ENCODE measurements at places on chromosomes 4 and X. TPM values are rescaled to one million over a fixed set of nuclear protein-coding genes. Genes with fewer than 3 reads are reported as not detected.

DNA sequence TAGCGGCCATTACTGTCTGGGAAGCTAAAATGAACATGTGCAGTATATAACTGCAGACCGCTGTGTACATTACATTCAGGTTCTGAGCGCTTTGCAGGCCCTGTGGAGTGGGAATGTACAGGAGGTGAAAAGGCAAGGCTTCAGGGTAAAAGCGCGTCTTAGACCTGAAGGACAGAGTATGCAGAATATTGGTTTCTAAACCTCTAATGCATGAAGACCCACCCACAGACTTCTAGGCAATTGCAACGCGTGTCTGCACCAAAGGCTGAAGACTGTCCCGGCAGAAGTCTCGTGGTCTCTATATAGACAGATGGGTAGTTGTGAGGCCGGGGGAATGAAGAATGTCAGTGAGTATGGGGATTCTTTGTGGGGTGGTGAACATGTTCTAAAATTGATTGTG is 5.4 kb downstream of the MAP7D2 start:
- no peak for DNase-seq

DNA sequence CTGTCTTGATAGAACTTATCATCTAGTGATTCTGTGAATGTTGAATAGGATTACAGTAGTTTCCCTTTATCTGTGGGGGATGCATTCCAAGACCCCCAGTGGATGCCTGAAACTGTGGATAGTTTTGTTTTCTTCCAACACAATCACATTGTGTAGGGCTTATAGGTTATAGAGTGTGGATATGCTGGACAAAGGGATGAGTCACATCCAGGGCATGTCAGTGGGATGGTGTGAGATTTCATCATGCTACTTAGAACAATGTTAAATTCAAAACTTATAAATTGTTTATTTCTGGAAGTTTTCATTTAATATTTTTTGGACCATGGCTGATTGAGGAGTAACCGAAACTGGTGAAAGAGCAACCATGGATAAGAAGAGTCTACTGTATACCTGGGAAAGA is 432.3 kb upstream of the ATOH1 start:
- no peak for DNase-seq

DNA sequence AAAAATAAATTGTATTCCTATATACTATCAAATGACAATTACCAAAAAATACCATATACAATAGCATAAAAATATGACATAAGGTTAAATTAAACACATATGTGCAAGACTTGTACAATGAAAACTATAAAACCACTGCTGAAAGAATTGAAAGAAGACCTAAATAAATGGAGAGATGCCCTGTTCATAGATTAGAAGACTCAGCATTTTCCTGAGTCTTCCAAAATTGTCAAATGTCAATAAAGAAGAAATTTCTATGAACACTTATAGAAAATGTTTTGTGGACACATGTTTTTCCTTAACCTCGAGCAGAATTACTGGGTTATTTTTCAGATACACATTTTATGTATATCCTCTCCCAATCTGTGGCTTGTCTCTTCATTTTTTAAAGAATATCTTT is 103.1 kb upstream of the DCLK2 start:
- DNase-seq, result no peak

IL13RA2 gene
- 0.74 TPM for total RNA-seq

- DNase-seq, result no peak
Measured at GRCh38 chr4:140344621-140345020, 28.8 kb upstream of the SCOC start.

GRCh38 chr4:40316782-40317635 is 18.1 kb upstream of the CHRNA9 start:
- DNase-seq, result no peak

DNA sequence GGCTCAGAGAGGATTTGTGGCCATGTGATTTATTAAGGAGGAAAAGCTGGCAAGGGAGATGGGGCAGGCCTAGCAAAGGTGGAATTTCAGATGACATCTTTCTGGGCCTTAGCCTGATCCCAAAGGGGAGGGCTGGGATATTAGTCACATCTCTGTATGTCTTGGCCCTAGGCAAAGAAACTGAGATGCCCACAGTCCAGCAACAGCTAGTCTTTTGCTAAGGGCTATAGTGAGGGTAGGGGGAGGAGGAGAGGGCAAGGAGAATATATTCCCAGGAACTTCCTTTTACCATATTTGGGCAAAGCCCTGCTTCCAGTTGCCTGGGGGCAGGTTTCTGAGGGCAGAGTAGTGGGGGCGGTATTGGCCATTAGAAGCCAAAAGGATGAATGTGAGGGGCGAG is 209.8 kb upstream of the NR3C2 start:
- no peak for DNase-seq

GRCh38 chr4:70426789-70427188 is 29.0 kb downstream of the OPRPN start:
- no peak for DNase-seq

DNA sequence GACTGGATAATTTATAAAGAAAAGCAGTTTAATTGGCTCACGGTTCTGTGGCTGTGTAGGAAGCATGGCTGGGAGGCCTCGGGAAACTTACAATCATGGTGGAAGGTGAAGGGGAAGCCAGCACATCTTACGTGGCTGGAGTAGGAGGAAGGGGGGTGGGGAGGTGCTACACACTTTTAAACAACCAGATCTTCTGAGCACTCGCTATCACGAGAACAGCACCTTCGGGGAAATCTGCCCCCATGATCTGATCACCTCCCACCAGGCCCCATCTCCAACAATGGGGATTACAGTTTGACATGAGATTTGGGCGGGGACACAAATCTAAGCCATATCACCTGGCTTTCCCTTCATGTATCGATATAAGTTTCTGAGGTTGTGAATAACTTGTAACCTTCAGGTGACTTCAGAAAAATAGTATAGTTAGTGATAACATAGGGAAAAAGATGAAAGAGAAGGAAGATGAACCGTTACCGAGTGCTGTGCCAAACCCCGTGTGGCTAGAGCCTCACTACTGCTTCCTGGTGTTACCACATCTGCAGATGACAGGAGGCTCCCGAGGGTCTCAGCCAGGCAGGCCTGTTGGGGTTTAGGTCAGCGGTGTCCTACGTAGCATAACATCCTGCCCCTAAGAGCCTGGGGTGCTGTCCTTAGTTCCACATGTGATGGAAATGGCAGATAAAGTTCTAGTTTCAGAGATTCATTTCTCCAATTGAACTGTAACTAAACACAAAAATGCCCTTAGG is 103.5 kb downstream of the TNIP2 start:
- DNase-seq, result no peak

DNA sequence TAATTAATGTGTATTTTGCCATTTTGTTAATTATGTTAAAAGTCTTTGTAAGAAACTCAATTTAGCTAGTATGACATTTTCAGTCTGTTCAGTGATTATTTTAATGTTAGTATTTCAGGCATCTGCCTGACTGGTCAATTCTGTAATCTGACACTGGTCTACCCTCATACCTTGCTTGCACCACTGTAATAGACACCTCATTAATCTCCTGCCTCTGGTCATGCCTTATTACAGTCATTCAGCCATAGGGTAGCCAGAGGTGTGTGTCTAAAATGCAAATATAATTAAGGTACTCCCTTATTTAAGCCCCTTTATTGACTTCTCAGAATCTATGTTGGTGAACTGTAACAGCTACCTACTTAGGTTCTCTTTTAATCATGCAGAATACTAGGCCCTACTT is 861.1 kb upstream of the IGFBP7 start:
- no peak for DNase-seq

DNA sequence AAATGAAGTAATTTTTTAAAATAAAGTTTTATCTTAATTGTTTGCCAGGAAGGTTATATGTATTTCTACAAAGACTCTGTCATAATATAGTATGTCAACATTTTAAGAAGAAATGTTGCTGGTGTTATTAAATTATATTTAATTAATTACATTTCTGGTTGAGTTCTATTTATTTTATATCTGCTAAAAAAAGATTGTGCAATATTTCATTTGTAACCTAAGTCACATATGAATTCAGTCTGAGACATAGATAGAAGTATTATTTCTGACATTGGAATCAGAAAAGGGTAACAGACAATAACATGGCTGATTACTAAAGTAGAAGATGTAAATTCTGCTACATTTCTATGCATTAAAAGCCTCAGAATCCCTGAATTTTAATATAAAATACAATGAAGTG is 1985.1 kb downstream of the C4orf33 start:
- DNase-seq, result no peak

- DNase-seq, result no peak
Measured at GRCh38 chr4:73811841-73812240, 24.6 kb upstream of the CXCL6 start.

- no peak for DNase-seq
Measured at GRCh38 chr4:27568236-27568951, 707.8 kb downstream of the STIM2 start.

HSFX2 gene
- not detected for total RNA-seq

UCP1 gene
- total RNA-seq, result not detected

SSX2B gene
- total RNA-seq, result not detected

FHIP1A gene
- total RNA-seq, result 20.4 TPM

- DNase-seq, result no peak
Measured at GRCh38 chr4:56910172-56910967, 2.7 kb downstream of the REST start.
